ENCODE measurements at places on chromosomes 6 and 20. TPM values are rescaled to one million over a fixed set of nuclear protein-coding genes. Genes with fewer than 3 reads are reported as not detected.

COX4I2 gene
- 0.13 TPM for total RNA-seq

ARG1 gene
- not detected for total RNA-seq

PGC gene
- total RNA-seq = not detected

ID1 gene
- 178 TPM for total RNA-seq

TRIM15 gene
- not detected for total RNA-seq

GGTLC1 gene
- not detected for total RNA-seq

OXT gene
- total RNA-seq = not detected

EYS gene
- under 0.01 TPM for total RNA-seq

OR2B3 gene
- not detected for total RNA-seq

TMEM170B gene
- total RNA-seq = 2.2 TPM

DEFB124 gene
- not detected for total RNA-seq

SOBP gene
- total RNA-seq = 14.6 TPM

RIPPLY2 gene
- total RNA-seq = not detected

SLC22A2 gene
- total RNA-seq = 1.7 TPM

ZBP1 gene
- not detected for total RNA-seq

OARD1 gene
- total RNA-seq = 7.5 TPM

GMPR gene
- 11.6 TPM for total RNA-seq

FAM83C gene
- total RNA-seq = not detected

SPEF1 gene
- total RNA-seq = 0.20 TPM

NKX2-2 gene
- not detected for total RNA-seq

KIF3B gene
- total RNA-seq = 36.3 TPM

LINC00237 gene
- total RNA-seq = not detected

CCN6 gene
- 0.10 TPM for total RNA-seq

LST1 gene
- 0.23 TPM for total RNA-seq

ZNF334 gene
- 0.83 TPM for total RNA-seq

NOTCH4 gene
- total RNA-seq = 0.65 TPM

MUC21 gene
- total RNA-seq = not detected

VPS16 gene
- total RNA-seq = 54.2 TPM
